GM12878 (cell line): ENCODE measurements at places on chromosomes 3 and 15.

- H3K4me3 ChIP-seq = no peak overlapping the region
- no peaks in the 10 kb centered on the region for H3K27me3 ChIP-seq
- H3K4me1 ChIP-seq = no peaks in the 10 kb centered on the region; the same call in 1 of the 2 replicates
- no peak for DNase-seq
- peaks cover 2% of the 10 kb centered on the region; the same call in 1 of the 2 replicates for H3K36me3 ChIP-seq
- H3K27ac ChIP-seq = no peak overlapping the region
Measured at GRCh38 chr15:68201153-68201878, 3.8 kb downstream of the CALML4 start.

GRCh38 chr15:80803580-80804525 lies 24.7 kb downstream of the CEMIP start:
- H3K4me3 ChIP-seq = no peak overlapping the region
- H3K36me3 ChIP-seq = no peaks in the 10 kb centered on the region
- no peak for DNase-seq
- no peaks in the 10 kb centered on the region for H3K4me1 ChIP-seq
- H3K27ac ChIP-seq = no peak overlapping the region
- H3K27me3 ChIP-seq = no peaks in the 10 kb centered on the region; the same call in none of the 2 replicates

DNA sequence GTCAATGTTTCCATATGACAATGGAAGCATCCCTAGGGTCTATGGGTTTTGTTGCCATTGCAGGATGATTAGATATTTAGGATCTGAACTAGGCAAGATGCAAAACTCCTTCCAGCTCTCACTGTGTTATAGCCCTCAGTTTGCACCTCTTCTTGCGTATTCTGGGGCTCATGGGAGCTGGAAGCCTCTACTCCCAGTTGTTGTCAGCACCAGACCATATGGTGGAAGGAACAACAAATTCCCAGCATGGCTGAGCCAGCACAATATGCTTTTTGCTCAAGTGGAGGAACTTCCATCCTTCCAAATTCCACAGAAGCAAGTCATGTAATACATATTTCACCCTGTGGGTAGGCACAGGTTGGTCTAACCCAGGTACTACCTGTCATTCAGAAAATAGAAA lies 18.5 kb upstream of the CTXND1 start:
- H3K27ac ChIP-seq = no peak overlapping the region
- H3K4me3 ChIP-seq = no peak overlapping the region
- H3K4me1 ChIP-seq = no peaks in the 10 kb centered on the region
- no peaks in the 10 kb centered on the region for H3K36me3 ChIP-seq

DNA sequence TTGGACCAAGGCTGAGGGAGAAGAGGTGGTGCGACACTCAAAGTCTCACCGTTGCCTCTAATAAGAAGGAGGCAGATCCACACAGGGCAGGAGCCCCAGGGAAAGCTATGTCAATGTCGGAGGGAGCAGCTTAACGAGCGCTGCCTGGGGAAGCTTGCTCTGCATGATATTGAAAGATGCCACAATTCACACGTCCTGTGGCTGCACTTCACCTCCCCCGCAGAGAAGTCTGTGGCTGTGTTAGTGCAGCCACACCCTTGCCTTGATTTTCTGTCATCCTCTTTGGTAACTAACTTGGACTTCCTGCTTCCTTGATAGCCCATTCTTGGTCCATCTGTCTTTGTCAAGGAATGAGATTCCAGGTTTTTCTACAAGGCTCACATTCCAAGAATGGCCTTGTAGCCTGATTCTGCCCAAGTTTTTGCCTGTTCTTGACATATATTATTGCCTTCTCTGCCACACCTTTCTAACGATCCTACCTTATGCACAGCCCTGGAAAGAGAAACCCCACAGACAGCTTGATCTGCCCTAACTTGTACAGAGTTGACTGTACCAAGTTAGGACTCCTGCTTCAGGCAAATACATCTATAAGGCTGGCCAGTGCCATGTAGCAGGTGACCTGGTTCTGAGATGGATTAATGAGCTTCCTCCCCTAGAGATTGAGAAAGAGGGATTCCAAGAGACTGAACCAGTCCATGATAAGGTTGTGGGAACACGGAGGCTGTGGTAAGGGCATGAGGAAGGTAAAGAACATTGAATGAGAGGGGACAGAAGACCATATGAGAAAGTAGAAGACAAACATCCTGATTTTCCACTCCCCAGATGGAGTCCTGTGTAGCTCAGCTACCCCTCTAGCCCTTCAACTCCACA lies 153.0 kb upstream of the WNT5A start:
- no peak for DNase-seq
- no peaks in the 10 kb centered on the region for H3K27me3 ChIP-seq
- H3K4me3 ChIP-seq = no peak overlapping the region
- no peak overlapping the region for H3K27ac ChIP-seq

GRCh38 chr15:66388576-66388975 lies 1.9 kb downstream of the MAP2K1 start:
- DNase-seq = no peak
- no peaks in the 10 kb centered on the region for H3K36me3 ChIP-seq
- H3K4me1 ChIP-seq = peaks cover 17% of the 10 kb centered on the region; the same call in 1 of the 2 replicates
- peak overlapping the region; percentile 100 for H3K4me3 ChIP-seq
